ENCODE measurements at places on chromosomes 7 and 10.

- no peak for DNase-seq
Observed at GRCh38 chr10:127216786-127217185, 20.4 kb upstream of the INSYN2A start.

GRCh38 chr7:14073988-14074387 is 84.5 kb upstream of the ETV1 start:
- DNase-seq, result no peak

DNA sequence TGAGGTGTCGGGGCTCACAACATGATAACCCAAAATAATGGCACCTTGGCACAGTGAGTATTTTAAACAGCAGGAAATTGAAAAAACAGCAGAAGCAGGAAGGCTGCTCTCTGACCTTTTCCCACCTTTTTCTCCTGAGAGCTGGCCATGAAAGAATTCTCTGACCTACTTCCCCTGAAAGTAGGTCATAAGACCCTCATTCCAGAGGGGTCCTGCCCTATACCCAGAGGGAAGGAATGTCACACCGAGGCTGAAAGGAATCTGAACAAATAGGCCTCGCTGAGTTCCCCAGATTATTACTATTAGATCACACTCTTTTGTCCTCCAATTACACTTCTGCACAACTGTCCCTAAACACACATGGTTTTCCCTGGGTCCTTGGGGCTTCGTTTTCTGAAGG is 18.8 kb downstream of the CPVL start:
- no peak for DNase-seq

DNA sequence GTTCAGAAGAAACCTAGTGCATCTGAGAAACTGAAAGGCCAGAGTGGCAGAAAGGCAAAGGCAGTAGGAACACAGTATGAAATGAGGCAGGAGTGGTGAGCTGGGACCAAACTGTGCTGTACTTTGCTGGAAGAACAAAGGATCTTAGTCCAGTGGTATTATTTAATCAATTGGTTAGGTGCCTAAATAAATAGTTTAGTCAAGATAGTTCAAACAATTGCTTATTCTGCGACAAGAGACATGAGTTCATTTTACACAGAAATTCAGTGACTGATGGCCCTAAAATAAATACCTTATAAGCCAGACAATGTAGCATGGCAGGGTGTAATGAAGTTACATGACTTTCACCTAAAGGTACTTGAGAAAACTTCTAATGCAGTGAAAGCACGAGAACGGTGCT is 181.8 kb upstream of the LRRN3 start:
- no peak for DNase-seq

- DNase-seq, result no peak
Observed at GRCh38 chr7:156527458-156527890, 113.1 kb upstream of the RNF32 start.

DNA sequence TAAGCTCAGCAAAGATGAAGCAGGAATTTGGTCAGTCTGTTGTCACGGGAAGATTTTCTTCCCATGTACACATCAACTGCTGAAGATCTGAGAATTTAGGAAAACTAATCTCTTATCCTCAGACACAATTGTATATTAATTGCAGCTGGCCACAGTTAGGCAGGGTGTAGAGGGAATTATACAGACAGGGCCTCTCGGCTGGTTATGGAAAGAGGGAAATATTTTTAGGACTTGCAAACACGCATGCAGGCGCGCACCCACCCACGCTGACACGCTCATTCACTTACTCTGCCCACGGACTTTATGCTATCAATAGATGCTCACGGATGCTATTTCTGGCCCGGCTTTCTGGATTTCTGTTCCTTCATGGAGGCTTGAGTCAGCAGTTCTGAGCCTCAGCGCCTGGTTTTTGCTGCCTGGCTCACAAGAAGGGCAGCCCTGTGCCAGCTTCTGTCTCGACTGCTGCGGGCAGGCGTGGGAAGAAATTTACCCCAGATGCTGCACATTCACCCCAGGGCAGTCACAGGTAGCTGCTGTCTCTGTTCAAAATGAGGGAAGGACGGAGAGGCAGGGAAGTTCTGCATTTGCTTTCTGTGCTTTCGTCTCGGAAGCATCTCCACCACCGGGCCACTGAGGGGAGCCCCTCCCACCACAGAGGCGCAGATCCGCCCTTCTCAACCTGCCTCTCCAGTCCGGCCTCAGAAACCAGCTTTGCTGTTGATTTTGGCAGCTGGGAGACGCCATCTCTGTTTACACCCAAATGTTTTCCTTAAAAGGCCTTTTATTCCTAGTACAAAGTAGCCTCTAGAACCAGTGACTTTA is 116.3 kb upstream of the BTBD16 start:
- no peak for DNase-seq

- no peak for DNase-seq
Observed at GRCh38 chr10:42549851-42550250, 88.5 kb downstream of the ZNF33B start.

DNA sequence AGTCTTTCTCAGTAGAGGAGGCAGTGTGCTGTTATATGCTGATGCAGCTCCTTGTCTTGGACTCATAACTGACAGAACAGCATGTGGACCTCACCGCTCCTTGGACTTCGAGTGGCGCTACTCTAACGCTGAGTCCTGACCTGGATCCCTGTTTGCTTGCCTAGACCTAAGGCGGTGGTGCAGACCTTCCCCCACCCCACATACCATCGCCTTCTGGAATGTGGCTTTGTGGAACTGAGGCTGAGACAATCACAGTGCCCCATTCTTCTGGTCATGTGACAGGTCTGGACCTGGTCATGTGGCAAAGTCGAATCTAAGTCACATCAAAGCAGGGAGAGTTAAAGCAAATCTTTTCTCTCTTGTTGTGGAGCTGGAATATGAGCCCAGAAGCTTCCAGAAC is 190.7 kb upstream of the MKI67 start:
- DNase-seq, result no peak

DNA sequence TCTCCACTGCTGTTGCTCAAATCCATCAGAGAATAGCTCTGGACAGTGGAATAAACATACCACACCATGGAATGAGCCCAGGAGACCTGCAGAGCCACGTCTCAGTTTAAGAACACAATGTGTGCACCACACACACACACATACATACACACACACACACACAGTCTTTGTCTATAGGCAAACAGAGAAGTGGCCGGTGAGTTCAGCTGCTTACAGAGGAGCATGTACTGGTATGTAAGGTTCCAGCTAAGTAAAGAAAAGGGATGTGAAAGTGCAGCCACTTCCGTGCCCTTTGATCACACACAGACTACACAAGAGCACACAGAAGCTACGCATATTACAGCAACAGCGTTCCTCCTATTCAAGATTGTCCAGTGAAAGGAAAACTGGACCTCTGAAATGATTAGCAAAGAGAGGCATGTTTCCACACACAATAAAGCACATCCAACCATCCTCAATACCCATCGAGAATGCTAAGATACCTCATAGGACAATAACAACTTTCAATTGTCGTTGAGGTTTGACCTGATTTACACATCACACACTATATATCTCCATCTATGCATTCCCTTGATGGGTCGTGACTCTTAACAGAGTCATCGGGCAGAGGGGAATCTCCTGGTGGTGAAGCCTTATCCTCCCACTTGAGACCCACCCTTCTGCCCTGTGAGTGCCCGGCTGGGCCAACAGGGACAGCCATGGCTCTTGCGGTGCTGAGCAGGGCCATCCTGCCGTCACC is 23.6 kb downstream of the SLC35B4 start:
- DNase-seq, result no peak

DNA sequence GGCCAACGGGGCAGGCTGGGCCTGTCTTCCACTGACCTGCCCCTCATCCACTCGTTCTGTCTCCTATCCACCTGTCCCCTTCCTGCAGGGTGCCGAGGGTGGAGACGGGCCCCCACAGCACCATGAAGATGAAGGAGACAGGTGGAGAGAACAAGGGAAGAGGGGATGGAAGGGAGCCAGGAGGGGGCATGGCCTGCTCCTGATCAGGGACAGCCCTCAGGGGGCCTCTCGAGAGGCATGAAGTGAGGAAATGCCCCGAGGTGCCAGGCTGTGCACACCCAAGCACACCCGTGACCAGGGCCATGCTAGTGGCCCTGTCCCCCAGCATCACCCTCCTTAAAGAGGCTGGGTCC is 111.2 kb downstream of the ZMIZ1 start:
- no peak for DNase-seq

DNA sequence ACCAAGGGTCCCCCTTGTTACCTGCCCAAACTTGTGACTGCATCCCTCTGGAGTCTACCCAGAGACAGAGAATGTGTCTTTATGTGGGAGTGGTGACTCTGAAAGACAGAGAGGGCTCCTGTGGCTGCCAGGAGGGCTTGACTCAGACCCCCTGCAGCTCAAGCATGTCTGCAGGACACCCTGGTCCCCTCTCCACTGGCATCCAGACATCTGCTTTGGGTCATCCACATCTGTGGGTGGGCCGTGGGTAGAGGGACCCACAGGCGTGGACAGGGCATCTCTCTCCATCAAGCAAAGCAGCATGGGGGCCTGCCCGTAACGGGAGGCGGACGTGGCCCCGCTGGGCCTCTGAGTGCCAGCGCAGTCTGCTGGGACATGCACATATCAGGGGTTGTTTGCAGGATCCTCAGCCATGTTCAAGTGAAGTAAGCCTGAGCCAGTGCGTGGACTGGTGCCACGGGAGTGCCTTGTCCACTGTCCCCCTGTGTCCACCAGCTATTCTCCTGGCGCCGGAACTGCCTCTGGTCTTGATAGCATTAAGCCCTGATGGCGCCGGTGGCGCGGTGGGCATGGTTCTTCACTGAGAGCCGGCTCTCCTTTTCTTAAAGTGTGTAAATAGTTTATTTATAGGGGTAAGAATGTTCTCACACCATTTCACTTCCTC is 19.4 kb upstream of the SH2D4B start:
- no peak for DNase-seq

DNA sequence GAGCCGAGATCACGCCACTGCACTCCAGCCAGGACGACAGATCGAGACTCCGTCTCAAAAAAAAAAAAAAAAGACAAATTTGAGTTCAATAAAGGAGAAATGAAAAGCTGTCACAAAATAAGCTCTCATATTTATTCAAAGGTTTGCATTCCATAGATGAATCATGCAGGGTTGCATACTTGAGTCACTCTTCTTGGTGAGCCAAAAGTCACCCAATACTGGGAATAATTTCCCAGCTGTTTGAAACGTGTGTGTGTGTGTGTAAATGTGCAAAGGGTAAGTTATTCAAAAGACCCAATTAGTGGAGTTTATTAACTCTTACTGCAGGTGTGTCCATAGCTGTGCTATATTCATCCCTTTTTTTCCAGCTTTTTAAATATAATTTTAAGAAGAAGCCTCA is 297.7 kb downstream of the CCDC3 start:
- DNase-seq, result no peak

- DNase-seq, result peak; percentile 57
Observed at GRCh38 chr7:12715372-12716133, 28.1 kb downstream of the ARL4A start.

- no peak for DNase-seq
Observed at GRCh38 chr7:106620676-106621075, 40.3 kb downstream of the CCDC71L start.

DNA sequence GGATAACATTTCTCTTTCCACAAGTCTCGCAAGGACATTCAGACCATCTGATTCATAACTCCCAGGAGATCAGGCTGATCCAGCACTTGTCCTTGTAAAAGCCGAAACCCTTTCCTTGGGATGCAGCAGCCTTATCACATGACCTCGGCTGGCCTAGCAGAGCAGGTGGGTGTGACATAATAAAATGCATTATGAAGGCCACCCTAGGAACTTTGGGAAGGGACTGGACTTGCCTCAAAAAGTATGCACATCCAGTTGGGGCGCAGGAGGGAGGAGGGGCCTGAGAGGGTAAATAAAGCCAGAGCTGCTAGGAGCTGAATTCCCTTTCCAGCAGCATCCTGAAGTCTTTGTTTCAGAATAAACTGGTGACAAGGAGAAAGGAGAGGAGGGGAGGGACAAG is 260.8 kb downstream of the SNX13 start:
- no peak for DNase-seq

DNA sequence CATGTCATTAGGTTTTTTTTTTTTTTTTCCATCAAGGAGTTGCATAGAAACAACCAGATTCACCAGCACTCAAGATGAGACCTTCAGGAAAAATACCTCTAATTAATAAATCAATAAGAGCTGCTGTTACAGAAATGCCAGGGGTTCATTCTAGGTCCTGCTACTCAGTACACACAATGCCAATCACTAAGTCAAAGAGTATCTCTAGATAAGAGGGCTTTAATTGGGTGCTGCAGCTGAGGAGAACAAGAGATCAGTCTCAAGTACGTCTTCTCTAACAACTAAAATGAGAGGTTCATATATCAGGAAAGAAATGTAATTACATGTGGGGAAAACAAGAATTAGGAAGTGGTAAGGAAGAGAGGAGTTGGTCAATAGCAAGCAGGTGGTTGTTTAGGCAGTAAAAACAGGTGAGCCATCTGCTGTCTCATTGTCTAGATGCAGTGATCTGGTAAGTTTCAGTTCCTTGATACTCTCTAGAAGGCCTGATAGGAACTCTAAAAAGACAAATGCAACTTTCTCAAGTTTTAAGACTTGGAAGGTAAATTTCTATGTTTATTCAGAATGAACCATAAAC is 272.9 kb upstream of the ZWINT start:
- no peak for DNase-seq

GRCh38 chr10:6045878-6046772 is 16.0 kb downstream of the IL2RA start:
- DNase-seq, result peak; percentile 31

- no peak for DNase-seq
Observed at GRCh38 chr10:11787374-11787773, 35.8 kb upstream of the PROSER2 start.

GRCh38 chr10:79434223-79434687 is 11.2 kb downstream of the ZCCHC24 start:
- DNase-seq, result peak; percentile 46

GRCh38 chr10:102714621-102715455 is at the start of gene SFXN2:
Gene SFXN2, plus strand, starts transcription at chr10:102714636. Its CDS starts 12,001 bp downstream, at chr10:102726637.
- DNase-seq, result peak; percentile 60

GRCh38 chr10:55048830-55049498 is 247.9 kb upstream of the PCDH15 start:
- DNase-seq, result no peak

DNA sequence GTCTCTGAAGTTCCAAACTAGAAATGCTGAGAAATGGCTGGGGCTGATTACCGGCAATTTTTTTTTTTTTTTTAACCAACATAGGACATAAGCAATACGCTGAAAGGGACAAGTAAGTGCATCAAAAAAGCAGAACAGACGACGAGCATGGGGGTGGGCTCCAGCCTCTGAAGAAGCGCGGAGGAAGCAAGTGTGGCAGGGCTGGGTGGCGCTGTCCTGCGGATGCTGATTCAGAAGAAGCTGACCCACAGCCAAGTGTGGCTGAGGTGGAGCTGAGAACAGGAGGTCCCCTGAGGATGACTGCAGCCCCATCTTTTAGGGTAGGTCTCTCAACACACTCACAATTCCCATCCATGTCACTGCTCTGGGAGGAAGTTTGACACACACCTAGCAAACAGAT is 65.6 kb downstream of the CTBP2 start:
- DNase-seq, result no peak

DNA sequence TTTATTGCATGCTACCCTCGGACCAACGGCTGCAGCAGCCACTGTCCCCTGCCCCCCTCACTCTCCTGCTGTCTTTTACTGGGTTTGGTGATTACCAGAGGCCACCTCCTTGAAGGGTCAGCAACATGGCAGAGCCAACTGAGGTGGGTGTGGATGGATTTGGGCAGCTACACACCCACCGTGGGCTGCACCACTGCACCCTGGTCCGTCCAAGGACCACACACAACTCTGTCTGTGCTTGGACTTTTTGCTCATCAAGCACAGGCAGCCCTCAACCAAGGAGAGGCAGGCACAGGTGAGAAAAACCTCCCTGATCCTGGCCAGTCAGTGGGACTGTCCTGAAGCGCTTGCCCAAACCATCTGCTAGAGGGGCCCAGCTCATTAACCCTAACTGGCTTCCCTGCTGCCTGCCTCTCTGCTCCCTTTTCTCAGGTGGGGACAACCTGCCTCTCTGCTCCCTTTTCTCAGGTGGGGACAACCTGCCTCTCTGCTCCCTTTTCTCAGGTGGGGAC is 239.5 kb upstream of the PITRM1 start:
- no peak for DNase-seq
